ENCODE measurements at places on chromosomes 13 and 19.

DNA sequence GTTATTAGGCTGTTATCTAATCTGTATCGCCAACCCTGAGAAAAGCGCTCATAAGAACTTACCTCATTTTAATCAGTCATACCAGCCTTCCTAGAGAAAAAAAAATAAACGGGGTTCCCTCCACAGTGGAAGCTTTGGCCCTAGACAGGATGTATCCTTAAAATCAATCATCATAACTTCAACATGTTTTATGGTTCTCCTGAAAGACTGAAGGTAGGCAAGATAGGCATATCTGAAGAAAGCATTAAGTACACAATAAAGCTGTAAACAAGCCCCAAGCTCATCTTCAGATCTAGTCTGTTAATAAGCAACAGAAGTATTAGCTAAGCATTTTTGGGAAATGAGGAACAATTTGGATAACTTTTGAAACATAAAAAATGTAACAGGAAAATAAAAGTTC, 18.7 kb upstream of the SERP2 start:
- no peak for DNase-seq

DNA sequence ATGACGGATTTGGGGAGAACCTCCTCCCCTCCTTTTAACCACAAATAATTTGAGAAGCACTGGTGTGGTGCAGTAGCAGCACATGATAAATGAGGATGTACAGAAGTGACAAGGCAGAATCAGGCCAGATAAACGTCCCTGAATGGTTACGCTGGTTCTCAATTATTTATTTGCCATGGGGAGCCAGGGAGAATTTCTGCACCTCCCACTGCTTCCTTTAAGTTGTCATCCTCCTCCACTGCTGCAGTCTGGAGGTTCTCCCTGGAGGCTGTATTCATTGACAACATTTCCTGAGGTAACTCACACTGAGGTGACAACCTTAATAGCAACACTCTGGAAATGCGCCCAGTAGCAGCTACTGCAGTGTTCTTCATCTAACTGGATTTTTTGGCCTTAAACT, 308.9 kb upstream of the SLITRK1 start:
- DNase-seq: no peak

DNA sequence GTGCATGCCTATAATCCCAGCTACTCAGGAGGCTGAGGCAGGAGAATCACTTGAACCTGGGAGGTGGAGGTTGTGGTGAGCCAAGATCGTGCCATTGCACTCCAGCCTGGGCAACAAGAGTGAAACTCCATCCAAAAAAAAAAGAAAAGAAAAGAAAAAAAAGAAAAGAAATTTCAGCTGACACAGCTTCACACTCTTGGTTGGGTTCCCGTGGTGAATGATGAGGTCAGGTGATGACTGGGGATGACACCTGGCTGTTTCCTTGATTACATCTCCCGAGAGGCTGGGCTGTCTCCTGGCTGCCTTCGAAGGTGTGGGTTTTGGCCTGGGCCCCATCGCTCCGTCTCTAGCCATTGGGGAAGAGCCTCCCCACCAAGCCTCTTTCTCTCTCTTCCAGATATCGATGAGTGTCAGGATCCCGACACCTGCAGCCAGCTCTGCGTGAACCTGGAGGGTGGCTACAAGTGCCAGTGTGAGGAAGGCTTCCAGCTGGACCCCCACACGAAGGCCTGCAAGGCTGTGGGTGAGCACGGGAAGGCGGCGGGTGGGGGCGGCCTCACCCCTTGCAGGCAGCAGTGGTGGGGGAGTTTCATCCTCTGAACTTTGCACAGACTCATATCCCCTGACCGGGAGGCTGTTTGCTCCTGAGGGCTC, 22.0 kb downstream of the LDLR start:
- DNase-seq: no peak

- DNase-seq: peak; percentile 94
These were observed 8.1 kb downstream of the PIK3R2 start for GRCh38 chr19:18160971-18161635.

GRCh38 chr19:2756477-2756876, 16.7 kb upstream of the SLC39A3 start:
- DNase-seq: no peak

DNA sequence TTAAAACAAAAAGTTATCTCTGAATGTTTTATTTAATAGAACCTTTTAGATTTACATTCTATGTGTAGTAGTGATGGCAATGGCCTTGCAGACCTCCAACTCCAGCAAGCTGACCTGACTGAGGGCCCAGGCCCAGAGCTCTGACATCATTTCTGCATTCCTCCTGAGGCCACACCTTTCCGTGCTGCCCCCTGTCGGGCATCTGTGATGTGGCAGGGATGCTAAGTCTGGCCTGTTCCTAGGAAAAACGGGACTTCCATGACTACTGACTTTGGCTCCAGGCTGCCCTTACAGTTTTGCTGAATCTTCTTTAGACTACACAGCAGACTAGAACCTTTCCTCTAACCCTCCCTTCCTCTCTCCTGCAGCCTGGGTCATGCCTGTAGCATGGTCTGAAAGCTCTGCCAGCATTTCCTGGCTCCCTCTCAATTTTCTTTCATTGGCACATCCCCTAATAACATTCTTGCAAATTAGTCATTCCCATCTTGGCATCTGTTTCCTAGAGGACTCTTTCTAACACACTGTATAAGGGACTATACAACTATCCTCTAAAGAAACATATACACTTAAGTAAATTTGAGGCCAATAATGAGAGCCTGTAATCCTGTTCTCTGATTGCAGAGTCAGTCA, 249.1 kb downstream of the GPC5 start:
- DNase-seq: peak; percentile 10

DNA sequence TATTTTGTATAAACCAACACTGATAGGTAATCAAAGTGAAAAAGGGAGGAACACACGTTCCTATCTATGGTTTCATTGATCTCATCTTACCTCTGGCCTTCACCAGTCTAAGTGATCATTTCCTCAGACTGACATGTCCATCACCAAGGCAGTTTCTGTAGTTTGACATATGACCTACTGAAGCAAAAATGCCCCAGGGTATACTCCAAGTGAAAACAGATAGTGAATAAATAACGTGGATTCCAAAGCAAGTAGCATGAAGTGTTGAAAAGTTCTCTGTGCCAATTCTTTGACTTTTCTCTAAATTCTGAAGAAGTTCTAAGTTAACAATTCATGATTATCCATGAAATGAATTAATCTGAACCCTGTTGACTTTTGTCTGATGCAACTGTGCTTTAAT, 334.2 kb upstream of the SGCG start:
- no peak for DNase-seq

DNA sequence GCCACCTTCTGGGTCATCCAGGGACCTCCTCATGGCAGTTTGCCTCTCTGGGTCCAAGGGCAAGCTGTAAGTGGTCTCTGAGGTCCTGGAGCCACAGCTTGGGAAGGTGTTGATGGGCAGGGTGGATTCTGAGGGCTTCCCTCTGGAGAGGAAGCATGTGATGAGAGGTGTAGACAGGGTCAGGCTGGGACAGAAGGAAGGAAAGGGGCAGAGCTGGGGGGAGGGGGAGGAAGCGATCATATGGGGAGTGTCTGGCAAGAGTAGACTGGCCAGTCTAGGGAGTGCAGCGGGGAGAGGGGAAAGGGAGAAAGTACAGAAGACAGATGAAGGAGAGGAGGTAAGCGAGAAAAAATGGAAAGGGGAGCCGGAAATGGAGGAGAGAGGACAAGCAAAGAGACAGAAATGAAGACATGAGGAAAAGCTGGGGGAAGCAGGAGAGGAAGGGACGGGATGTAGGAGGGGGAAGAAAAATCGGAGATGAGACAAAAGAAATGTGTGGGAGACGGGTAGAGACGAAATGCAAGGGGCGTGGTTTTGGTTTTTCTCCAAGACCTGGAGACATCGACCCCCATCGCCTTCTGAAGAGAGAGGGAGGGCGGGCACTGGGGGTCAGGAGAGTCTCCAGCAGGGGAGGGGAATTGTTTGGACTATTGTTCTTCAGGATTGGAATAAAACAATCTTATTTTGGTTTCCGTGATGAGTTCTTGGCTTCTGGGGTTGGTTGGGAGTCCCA, 26.6 kb downstream of the ZSWIM9 start:
- DNase-seq: no peak

- DNase-seq: peak; percentile 77
These were observed at the start of gene TUBB4A for GRCh38 chr19:6501740-6502648. Gene TUBB4A, minus strand, starts transcription at chr19:6502309. Its CDS starts 97 bp downstream, at chr19:6502212.

GRCh38 chr13:62320129-62321108, 904.8 kb upstream of the PCDH20 start:
- peak; percentile 23 for DNase-seq

DNA sequence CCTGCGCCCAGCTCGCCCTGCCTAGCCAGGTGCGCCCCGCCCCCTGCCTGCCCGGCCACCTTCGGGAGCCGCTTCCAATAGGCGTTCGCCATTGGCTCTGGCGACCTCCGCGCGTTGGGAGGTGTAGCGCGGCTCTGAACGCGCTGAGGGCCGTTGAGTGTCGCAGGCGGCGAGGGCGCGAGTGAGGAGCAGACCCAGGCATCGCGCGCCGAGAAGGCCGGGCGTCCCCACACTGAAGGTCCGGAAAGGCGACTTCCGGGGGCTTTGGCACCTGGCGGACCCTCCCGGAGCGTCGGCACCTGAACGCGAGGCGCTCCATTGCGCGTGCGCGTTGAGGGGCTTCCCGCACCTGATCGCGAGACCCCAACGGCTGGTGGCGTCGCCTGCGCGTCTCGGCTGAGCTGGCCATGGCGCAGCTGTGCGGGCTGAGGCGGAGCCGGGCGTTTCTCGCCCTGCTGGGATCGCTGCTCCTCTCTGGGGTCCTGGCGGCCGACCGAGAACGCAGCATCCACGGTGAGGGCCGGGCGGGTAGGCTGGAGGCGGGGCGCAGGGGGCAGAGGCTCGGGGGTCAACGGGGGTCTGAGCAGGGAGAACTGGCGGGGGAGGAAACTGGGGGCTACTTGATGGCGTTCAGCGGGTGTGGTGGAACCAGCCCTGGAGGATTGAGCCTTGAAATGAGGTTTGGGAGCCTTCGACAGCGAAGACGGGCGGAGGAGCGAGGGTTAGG, at the start of gene SPINT2:
Gene SPINT2 (plus strand): TSS at position 88 of the 727 bp plus-strand sequence. CDS start 320 bp downstream, at position 408.
- peak; percentile 56 for DNase-seq

GRCh38 chr19:10919352-10920287, 8.8 kb downstream of the YIPF2 start:
- DNase-seq: no peak

DNA sequence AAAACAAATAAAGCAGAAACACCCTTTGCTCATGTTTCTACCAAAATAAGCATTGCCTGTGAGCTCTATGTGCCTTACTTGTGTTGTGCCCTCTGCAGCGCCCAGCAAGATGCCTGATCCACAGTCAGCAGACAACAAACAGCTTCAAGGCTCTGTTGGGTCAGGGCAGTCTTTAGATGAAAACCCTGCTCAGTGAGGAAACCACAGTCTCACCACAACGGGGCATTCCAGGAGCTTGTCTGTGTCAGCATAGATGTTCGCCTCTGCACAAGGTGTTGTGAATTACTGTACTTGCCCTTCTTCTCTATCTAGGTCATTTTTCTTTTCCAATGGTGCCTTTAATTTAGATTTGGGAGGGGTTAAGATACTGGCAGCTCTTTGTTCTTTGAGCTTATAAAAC, 251.9 kb downstream of the COL4A1 start:
- no peak for DNase-seq

GRCh38 chr19:5943045-5943444, 29.0 kb downstream of the CAPS start:
- no peak for DNase-seq

DNA sequence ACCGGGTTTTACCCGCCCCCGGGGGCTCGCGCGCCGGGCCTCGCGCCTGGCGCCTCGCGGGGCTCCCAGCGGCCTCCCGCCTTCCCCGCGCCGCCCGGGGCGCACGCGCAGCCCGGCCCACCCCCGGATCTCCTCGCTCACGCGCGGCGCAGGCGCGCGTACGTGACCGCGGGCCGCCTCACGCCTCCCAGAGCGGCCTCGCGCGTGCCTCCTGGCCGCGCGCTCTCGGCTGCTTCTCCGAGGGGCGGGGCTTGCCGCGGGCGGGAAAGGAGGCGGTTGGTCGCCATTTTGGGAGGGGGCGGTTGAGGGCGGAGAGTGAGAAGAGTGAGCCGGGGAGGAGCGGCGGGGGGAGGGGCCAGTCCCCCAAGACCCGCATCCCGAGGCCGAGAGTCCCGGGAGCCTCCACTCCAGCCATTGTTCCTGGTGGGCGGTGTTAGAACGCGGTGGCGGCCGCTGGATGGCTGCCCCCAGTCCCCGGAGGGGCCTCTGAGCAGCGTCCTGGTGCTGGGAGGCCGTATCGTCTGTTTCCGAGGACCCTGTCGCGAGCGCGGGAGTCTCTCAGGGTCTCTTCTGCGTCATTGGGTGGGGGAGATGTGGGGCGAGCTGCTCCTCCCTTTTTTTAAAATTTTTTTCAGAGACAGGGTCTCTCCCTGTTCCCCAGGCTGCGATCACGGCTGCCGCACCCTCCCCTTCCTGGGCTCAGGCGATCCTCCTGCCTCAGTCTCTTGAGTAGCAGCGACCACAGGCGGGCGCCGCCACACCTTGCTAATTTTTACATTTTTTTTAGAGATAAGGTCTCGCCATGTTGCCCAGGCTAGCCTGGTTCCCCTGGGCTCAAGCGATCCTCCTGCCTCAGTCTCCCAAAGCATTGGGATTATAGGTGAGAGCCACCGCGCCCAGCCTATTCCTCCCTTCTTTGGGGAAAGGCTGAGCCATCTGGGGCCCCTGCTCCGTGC, at the start of gene ZNF541:
Gene ZNF541 (minus strand): TSS at position 78 of the 956 bp plus-strand sequence. CDS start 17,292 bp downstream, outside the sequence.
- peak; percentile 45 for DNase-seq

DNA sequence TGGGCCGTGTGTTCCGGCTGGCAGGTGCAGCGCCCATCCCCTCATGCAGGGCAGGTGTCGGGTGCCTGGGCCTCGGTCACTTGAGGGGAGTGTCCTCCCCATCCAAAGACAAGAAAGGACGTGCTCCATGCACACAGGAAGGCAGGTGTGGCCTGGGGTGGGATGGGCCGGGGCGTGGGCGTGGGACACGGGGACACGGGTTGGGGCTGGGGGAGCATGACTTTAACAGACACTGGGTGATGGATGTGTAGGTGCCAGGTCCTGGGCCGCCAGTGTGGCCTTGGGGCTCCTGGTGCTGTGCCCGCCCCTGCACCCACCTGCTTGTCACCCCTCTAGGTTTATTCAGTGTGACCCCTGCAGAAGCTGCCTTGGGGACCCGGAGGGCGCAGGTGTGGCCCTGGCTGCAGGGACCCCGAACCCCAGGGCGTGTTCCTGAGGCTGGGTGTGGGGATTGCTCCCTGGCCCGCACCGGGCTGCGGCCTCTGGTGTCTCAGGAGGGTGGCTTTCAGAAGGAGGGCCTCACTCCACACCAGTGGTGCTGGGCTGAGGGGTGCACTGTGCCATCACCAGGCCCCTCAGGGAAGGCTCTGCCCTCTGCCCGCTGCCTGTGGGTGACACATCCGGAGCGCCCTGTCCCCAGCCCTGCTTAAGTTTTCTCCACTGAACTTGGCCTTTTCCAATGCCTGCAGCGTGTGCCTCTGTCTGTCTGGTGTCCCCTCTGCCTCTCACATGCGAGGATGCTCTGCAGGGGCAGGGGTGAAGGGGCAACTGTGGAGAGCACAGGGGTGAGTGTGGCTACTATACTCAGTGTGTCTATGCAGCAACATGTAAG, 5.2 kb downstream of the TMEM255B start:
- no peak for DNase-seq

DNA sequence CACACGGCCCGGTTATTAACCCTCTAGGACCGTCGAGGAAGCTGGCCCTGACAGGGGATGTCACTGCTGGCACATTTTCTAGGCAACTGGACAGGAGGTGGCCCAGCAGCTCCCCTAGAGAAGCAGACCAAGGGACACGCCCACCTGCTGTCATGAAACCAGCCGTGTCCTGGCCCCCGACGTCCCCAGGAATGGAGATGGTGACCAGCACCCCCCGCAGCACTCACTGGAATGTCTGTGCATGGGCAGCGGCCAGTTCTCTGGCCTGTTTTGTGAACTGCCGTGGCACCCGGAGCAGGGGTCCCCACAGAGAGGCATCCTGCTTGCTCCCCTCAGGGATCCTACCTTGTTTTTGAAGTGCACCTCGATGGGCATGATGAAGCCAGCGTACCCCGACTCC, 17.9 kb downstream of the MLLT1 start:
- DNase-seq: no peak

All from GM10248 (cell line).